ENCODE measurements at places on chromosomes 4 and X.

GRCh38 chr4:57104706-57105560 lies 5.3 kb downstream of the IGFBP7 start:
- DNase-seq, result no peak

DNA sequence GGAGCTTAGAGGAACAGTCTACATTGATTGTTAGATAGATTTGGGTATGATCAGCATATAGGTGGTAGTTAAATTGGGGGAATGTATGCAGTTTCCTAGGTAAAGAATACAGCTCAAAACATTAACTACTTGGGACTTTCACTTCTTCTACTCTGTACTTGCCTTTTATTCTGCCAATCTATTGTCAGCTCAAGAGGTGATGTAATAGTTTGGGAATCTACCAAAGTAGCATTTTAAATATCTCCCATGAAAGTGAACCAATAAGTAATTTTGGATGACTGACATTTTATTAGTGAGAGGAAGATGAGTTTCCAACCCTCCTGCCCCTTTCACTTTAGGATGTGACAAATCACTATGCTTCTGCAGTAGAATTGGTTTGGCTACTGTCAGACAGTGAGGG lies 43.4 kb downstream of the NUDT6 start:
- DNase-seq, result no peak

DNA sequence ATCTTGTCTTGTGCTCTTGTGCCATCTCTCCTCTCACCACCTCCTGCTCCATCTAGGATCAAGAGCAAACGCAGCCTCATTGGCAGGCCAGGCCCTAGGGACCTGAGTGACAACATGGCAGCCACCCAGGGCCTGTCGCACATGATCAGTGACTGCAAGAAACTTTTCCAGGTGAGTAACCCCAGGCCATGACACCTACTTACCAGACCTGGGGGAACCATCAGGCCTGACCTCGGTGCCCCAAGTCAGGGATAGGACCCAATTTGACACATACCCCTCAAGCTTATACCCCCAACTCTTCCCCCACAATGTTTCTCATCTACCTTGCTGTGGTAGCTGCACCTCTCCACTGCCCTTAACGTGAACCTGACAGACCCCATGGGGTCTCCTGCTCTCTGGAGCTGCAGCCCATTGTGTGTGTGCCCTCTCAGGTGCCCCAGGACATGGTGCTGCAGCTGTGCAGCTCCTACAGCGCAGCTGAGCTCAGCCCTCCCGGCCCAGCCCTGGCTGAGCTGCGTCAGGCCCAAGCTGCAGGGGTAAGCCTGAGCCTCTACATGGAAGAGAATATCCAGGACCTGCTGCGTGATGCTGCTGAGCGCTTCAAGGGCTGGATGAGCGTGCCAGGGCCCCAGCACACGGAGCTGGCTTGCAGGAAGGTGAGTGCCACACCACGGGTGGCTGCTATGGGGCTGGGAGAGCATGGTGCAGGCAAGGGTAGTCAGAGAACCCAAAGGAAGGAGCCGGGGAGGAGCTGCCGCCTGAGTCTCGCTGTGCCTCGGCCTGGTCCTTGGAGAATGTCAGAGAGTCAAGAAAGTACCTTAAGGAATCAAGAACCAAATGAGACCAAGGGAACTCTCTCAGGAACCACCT lies 74.8 kb downstream of the STARD8 start:
- no peak for DNase-seq

- DNase-seq, result no peak
These were observed 63.0 kb upstream of the LNX1 start for GRCh38 chr4:53654300-53654758.

DNA sequence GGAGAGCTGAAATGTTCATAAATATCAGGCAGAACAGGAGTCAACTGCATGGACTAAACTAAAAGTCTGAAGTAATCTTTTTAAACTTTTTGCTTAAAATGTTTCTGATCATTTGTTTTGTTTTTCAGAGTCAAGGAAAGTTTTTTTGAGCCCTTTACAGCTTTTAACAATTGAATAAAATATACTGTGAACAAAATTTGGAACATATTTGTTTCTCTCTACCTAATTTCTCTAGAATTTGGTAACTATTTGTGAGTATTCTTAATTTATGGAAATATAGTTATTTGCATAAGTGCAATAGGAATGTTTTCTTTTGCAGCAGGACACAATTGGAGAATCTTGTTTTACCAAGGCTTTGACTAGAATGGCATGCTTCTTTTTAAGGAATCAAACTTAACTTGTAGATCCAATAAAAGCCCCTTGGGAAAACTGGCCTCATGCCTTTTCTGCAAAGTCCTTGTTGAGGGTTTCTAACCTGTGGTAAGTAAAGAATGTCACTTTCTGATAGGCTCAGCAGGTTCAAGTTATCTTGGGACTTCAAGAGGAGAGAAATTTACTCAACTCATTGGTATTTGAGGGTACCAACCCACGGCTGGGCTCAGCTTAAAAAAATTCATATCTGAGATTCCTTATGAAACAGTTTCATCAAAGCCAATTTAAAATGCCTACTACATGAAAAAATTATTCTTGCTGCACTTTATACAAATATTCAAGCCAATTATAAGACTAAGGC lies 91.5 kb downstream of the UPRT start:
- DNase-seq, result no peak
